ENCODE measurements at places on chromosomes 3 and 15.

- H3K27me3 ChIP-seq = peaks cover 100% of the 10 kb centered on the region
- peaks cover 87% of the 10 kb centered on the region for H3K4me1 ChIP-seq
- peak overlapping the region; percentile 36 for H3K4me3 ChIP-seq
- peak overlapping the region; percentile 73 for H3K27ac ChIP-seq
These were observed 4.4 kb upstream of the FOXB1 start for GRCh38 chr15:59999612-60000112.

GRCh38 chr3:114446600-114446999 lies 152.8 kb downstream of the TIGIT start:
- no peak overlapping the region for H3K27ac ChIP-seq
- H3K4me1 ChIP-seq = no peaks in the 10 kb centered on the region
- no peaks in the 10 kb centered on the region for H3K36me3 ChIP-seq
- peaks cover 1% of the 10 kb centered on the region for H3K27me3 ChIP-seq

DNA sequence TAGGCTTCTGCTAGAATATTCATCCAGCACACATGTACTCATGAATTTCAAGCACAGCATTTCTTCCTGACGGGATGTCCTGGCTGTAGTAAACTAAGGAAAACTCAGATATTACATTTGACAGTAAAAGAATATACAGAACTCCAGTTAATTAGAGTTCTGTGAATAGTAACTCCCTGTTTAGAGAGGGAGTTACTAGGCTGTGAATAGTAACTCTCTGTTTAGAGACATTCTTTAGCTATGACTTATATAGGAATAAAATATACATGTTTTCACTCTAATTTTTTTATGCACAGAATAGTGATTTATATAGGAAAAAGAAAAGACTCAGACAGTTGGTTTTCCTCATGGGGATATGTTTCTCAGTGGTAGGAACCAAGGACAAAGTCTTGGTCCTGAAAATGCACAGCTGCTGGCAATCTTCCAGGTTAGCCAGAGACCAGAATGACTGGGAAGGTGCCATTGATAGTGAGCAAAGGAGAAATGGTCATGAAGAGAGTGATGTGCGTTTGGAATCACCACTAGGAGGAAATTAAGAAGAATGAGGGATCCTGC lies 480.7 kb upstream of the THBS1 start:
- DNase-seq = no peak
- no peaks in the 10 kb centered on the region for H3K27me3 ChIP-seq
- H3K4me1 ChIP-seq = no peaks in the 10 kb centered on the region
- no peak overlapping the region for H3K4me3 ChIP-seq
- no peaks in the 10 kb centered on the region for H3K36me3 ChIP-seq

GRCh38 chr3:81437683-81438082 lies 323.8 kb downstream of the GBE1 start:
- H3K36me3 ChIP-seq = no peaks in the 10 kb centered on the region
- no peak for DNase-seq
- no peaks in the 10 kb centered on the region for H3K27me3 ChIP-seq
- H3K27ac ChIP-seq = no peak overlapping the region
- no peaks in the 10 kb centered on the region for H3K4me1 ChIP-seq

DNA sequence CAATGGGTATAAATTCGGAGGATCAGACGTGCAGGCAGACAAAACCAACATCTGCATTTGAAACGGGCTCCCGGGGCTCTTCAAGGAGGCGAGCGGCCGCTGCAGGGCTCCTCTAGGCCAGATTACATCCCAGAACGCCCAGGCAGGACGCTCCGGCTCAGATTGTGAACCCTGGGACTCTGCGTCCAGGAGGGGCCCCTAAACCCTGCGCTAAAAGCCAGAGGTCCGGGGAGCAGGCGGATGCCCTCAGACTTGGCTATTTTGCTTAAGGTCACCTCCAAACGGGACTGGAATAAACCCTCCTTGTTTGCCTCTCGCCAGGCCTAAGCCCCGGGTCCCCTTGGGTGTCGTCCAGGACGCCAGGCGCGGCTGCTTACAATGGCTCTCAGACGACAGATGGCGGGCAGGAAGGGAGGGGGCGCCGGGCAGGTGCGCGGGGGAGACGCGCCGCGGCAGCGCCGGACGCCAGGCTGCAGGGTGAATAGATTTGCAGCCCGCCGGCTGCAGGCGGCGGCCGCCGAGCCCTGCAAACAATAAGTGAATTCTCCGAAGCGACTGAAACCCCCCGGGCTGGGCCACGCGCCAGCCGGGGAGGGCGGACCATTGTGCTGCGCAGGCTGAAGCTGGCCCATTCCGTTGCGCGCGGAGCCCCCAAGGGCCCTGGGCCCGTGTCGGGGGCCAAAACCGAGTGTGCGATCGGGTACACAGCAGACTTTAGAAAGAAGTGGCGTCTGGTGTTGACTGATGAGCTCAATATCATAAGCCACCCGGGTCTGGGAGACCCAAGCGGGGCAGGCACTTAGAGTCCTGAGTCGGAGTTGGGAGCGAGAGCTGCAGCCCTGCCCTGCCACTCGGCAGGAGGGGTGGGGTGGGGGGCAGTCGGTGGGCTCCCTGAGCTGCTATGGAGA lies 32.3 kb upstream of the AMOTL2 start:
- no peak for DNase-seq
- no peaks in the 10 kb centered on the region for H3K4me1 ChIP-seq
- no peak overlapping the region for H3K27ac ChIP-seq
- H3K4me3 ChIP-seq = no peak overlapping the region

- no peak overlapping the region for H3K27ac ChIP-seq
- H3K27me3 ChIP-seq = peaks cover 7% of the 10 kb centered on the region
- no peaks in the 10 kb centered on the region for H3K36me3 ChIP-seq
- no peak overlapping the region for H3K4me3 ChIP-seq
These were observed 11.6 kb downstream of the WWTR1 start for GRCh38 chr3:149646181-149646766.

DNA sequence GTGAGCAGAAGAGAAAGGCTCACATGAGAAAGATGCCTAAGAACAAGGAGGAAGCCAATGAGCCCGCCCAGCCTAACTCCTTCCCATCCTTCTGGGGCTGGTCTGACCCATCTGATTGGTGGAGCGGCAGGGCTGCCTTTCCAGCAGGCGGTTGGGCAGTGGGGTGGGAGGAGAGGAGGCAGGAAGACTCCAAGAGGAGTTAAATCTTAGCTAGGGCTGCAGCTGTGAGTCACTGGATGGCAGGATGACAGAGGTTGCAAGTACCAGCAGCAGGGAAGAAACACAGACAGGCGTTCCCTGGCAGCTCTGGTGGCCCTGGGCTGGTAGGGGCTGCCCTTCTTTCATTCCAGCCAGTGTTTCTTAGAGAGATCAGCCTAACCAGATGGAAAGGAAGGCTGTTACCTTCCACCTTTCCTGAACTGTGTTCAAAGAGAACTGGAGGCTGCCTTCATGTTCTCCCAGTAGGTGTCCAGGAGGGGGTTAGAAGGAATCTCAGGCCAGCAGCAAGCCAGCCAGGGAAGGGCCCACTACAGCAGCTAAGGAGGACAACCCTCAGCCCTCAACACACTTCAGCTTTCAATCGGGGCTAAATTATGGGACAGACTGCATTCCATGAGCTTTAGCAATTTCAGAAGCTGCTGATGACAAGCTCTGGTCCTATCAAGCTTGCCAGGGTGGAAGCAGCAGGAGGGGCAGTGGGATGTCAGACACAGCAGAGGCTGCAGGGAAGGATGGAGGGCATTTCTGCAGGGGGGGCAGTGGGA lies 50.3 kb downstream of the CHSY1 start:
- no peak overlapping the region for H3K4me3 ChIP-seq
- DNase-seq = peak; percentile 37
- H3K4me1 ChIP-seq = peaks cover 91% of the 10 kb centered on the region
- peaks cover 18% of the 10 kb centered on the region for H3K36me3 ChIP-seq

DNA sequence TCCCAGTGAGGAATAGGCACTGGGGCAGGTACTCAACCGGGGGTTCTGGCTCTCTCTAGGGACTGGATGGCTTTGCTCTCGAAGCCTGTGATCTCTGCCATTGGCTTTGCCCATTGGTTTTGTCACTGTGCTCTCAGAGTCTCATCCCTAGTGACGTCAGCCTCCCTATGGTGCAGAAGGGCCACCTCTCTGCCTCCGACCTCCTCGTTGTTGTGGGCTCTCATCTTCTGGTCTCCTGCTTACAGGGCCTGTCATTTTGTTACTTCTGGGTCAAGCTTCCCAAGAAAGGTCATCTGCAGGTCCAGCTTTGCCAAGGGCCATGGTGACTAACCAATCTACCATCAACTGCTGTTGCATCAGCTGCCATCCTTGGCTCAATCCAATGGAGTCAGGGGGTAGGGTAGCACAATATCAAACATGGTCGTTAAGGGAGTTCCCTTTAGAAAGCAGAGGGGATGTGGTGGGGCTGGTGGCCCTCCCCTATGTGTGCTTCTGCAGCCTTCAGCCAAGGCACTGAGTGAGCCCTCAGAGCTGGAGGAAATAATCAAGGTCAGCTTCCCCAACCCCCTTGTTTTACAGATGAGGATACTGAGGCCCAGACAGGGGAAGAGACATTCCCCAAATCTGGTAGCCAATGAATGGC lies 13.4 kb upstream of the RAD18 start:
- no peaks in the 10 kb centered on the region for H3K4me1 ChIP-seq
- DNase-seq = no peak
- H3K4me3 ChIP-seq = no peak overlapping the region

DNA sequence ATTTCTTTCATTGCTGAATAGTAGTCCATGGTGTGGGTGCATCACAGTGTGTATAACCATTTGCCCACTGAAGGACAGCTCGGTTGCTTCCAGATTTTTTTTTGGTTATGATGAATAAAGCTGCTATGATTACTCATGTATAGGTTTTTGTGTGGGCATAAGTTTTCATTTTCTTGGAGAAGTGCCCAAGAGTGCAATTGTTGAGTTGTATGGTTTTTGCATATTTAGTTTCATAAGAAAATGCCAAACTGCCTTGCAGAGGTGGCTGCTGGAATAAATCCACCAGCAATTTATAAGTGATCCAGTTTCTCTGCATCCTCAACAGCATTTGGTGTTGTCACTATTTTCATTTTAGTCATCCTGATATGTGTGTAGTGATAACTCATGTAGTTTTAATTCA lies 8.4 kb upstream of the SPESP1 start:
- H3K27ac ChIP-seq = no peak overlapping the region
- H3K27me3 ChIP-seq = peaks cover 17% of the 10 kb centered on the region
- no peaks in the 10 kb centered on the region for H3K4me1 ChIP-seq
- no peaks in the 10 kb centered on the region for H3K36me3 ChIP-seq

GRCh38 chr15:36701336-36701735 lies 121.9 kb downstream of the CDIN1 start:
- DNase-seq = no peak
- H3K36me3 ChIP-seq = no peaks in the 10 kb centered on the region
- H3K27me3 ChIP-seq = no peaks in the 10 kb centered on the region
- no peak overlapping the region for H3K27ac ChIP-seq

- no peaks in the 10 kb centered on the region for H3K36me3 ChIP-seq
- H3K27ac ChIP-seq = no peak overlapping the region
- no peaks in the 10 kb centered on the region for H3K27me3 ChIP-seq
- no peaks in the 10 kb centered on the region for H3K4me1 ChIP-seq
- no peak for DNase-seq
- H3K4me3 ChIP-seq = no peak overlapping the region
These were observed 83.1 kb upstream of the TP63 start for GRCh38 chr3:189548053-189548452.

DNA sequence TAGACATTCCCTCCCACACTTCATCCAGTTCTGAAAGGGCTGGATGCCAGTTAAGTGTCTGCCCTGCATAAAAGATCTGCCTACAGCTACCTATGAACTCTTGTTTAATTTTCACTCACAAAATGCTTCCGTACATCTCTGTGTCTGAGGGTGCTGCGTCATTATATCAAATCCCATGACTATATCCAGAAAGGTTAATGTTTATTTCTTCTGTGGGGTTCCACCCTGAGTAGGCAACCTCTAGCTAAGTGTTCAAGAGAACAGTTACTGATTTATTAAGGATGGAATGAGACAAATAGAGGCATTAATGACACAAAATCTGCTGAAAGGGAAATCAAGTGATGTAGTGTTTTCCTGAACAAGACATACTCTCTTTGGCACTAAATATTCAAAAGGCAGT lies 220.2 kb downstream of the MTHFS start:
- peaks cover 4% of the 10 kb centered on the region for H3K27me3 ChIP-seq
- H3K36me3 ChIP-seq = no peaks in the 10 kb centered on the region
- DNase-seq = no peak
- H3K4me3 ChIP-seq = no peak overlapping the region
- H3K4me1 ChIP-seq = no peaks in the 10 kb centered on the region

Data from activated naive CD4-positive, alpha-beta T cell treated with anti-CD3 and anti-CD28 coated beads, Interleukin-2, amount 10 ng/mL, durations not matched to agents 7 days and 5 days (primary cell).